ENCODE measurements at places on chromosomes 3 and 15. TPM values are rescaled to one million over a fixed set of nuclear protein-coding genes. Genes with fewer than 3 reads are reported as not detected.

SCN11A gene
- total RNA-seq, result 0.03 TPM

DNA sequence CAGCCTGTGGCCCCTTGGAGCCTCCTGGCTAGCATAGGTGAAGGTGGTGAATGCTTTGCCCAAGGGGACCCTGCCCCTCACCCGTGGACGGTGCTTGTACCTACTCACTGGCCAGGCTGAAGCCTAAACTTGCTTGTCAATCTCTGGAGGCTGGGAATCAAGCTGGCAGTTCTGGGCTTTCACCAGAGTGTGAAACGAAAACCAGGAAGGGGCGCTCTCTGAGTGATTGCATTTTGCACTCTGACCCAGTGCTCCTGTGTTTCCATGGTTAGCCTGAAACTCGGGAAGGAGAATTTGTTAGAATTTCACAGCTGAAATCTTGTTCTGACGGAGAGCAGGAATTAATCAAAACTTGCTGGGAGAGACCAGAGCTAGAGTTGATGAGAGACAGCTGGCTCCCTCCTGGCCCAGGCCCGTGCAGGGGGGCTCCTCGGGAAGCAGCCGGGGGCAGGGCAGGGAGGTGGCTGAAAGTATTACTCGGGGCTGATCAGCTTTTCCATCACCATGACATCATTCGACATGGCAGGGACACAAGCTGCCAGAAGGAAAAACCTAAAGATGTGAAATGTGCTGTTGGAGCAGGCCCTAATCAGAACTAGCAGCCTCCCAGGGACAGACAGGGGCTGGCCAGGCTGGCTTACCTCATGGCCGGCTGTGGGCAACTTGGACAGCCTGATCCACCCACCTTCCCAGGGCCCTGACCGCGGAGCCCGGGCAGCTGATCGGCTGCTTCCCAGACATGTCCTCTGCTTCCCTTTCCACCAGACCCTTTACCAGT lies 323.6 kb upstream of the CTDSPL start:
- DNase-seq, result no peak

DNA sequence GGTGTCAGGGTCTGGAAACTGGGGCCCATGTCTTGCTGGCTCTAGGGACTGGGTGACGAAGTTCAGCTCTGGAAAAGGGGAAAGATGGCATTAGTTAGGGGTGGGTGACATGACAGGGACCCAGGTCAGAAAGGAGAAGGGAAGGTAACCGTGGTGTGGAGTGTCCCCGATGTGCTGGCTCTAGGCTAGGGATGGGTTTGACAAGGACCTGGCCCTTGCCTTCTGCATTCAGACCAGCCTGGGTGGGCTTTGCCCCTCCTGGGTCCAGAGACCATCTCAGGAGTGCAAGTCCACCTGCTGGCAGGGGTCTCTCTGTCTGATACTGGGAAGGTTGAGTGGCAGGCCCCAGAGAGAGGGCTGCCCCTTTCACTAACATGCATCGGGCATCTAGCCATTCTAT lies 28.7 kb upstream of the ATP2B2 start:
- DNase-seq, result peak; percentile 34

GRCh38 chr3:792630-793029 lies 300.2 kb upstream of the CNTN6 start:
- no peak for DNase-seq

DNA sequence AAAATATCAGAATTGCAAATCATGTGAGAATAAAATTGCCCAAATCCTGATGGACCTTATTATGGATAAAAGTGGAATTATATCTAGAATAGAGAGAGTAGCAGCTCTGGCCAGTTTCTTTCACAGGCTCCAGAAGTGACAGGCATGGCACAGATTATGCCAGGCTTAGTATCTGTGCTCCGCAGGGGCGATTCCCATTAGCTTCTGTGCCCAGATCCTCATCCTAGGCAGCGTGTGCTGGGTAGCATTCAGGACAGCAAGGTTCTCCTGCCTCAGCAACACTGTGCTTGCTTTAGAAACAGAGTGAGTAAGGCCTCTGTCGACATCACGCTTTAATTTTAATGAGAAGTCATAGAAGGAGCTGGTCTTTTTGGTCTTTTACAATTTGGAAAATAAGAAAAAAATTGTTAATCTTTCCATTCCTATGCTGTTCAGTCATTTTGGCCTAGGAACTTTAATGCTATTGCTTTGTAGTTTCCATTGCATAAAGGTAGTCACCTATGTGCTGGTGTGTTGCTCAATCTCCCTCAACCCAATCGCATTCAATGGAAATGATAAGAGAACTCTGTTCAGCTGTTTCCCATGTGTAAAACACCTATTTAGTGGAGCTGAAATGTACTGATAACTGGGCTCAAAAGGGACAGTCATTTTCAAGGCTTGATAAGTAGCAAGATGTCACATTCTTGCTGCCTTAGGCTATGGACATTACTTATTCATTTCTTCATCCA lies 770.1 kb downstream of the AGBL1 start:
- DNase-seq, result no peak

AGBL1 gene
- not detected for total RNA-seq

DNA sequence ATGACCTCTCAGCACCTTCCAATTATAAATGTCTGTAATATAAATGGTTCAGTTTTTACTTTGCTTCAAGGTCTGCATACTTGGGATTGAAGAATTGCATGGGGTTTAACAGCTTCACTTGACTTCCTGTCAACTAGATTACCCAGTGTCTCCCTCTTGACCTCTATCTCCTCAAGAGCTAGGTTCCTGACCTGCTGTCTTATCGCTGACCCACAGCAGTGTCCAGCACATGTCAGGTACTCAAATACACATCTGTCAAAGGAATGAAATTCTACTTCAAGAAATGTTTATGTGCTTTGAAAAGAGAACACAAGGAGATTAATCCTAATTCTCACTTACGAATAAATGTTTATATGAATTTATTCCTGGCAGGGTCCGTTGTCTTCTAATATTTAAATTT lies 284.5 kb downstream of the SLC9A9 start:
- DNase-seq, result no peak

IL16 gene
- 144 TPM for total RNA-seq

DNA sequence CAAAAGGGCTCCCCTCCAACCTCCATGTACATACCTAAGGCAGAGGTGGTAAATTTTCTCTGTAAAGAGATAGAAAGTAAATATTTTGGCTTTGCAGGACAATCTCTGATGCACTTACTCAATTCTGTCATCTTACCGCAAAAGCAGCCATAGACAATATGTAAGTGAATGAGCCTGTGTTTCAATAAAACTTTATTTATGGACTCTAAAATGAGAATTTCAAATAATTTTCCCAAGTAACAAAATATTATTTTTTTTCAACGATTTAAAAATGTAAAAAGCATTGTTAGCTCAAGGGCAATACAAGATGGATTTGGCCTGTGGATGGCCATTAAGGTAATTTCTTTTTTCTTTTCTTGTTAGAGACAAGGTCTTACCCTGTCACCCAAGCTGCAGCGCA lies 44.7 kb downstream of the SHQ1 start:
- DNase-seq, result no peak

MINAR1 gene
- 0.47 TPM for total RNA-seq

DNA sequence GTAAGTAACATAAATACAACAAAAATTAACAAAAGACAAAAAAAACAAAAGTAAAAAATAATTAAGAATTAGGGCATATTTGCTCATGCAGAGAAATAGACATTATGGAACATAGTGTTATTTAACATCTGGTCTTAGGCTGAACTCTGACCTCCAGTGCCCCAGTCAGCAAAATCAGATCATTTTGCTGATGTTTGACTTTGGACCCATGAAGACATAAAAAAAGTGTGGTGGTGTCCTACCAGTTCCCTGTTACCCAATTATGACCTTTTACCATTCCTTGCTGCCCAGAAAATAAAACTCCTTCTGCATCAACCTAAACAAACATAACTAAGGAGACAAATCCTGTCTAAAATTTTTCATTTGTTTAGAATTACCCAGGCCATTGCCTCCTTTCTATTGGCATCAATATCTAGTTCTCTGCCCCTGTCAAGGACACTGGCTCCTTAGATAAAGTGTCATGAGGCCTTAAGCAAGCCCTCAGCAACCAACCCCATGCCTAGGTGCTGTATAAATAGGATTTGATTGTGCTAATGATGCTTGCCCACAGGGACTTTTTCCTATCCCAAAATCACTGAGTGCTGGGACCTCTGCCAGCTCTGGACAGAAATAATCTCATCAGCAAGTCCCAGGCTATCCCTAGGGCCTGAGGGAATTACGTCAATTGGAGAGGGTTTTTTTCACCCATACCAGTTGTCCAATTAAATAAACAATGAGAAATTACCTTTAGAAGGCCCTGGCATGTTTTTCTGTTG lies 334.5 kb upstream of the UMPS start:
- no peak for DNase-seq

DNA sequence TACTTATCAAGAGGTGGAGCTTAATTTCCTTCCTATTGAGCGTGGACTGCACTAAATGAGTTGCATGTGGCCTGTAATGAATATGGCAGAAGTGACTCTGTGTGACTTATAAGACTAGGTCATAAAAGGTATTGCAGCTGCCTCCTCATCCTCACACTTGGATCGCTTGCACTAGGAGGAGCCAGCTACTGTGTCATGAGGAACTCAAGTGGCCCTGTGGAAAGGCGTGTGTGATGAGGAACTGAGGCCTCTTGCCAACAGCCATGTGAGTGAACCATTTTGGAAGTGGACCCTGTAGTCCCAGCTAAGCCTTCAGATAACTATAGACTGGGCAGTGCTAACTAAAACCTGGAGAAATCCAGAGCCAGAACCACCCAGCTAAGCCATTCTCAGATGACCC lies 7.1 kb upstream of the SLC30A4 start:
- DNase-seq, result no peak

- no peak for DNase-seq
These were observed 122.6 kb upstream of the CCNL1 start for GRCh38 chr3:157282261-157283191.

DNA sequence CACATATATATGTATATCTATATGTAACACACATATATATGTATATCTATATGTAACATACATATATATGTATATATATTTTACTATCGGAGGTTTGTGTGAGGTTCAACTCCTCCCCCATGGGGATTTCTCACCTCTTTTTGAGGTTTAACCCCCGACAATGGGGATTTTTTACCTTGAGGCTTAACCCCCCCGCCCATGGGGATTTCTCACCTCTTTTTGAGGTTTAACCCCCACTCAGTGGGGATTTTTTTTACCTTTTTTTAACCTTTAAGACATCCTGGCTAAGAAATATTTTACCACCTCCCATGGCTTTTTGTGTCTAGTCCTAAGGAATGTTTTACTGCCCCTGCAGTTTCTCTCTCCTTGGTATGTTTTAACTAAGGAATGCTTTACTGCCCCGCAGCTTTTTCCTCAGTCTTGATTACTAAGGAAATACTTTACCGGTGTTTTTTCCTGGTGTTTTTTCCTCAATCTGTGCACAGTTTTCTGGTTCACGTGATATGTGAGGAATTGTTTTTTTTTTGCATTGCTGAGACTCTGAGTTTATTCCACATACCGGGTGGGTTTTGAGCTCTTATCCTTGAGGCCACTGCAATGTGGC lies 185.2 kb downstream of the KLF13 start:
- DNase-seq, result peak; percentile 65

DNA sequence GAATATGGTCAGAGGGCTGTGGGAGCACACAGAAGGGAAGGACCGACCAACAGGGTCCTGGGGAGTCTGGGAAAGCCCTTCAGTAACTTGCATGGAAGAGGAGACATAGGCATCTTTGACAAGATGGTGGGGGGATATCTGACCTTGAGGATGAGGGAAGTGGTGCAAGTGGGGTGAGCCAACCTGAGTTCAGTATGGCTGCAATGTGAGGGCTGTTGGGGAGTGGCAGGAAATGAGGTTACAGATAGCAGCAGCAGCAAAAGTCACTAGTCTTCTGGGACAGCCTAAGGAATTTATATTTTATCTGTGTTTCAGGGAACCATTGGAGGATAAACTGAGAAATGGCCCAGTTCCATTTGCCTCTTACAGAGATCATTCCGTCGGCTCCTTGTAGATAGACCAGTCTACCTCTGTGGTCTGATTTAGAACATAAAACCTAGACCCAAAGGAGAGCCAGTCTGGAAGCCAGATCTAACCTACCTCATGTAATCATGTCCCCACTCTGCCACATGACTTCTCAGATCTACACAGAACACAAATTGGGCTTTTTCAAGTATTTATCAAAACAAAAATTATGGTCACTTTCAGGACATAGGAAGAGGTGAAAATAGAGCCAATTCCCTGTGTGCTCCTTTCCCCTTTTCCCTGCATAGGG lies 75.6 kb downstream of the ST6GAL1 start:
- DNase-seq, result peak; percentile 76

TRIP4 gene
- total RNA-seq, result 19.5 TPM

STRIT1 gene
- total RNA-seq, result not detected

- DNase-seq, result no peak
These were observed 213.2 kb upstream of the RGMA start for GRCh38 chr15:93302080-93302765.

DNA sequence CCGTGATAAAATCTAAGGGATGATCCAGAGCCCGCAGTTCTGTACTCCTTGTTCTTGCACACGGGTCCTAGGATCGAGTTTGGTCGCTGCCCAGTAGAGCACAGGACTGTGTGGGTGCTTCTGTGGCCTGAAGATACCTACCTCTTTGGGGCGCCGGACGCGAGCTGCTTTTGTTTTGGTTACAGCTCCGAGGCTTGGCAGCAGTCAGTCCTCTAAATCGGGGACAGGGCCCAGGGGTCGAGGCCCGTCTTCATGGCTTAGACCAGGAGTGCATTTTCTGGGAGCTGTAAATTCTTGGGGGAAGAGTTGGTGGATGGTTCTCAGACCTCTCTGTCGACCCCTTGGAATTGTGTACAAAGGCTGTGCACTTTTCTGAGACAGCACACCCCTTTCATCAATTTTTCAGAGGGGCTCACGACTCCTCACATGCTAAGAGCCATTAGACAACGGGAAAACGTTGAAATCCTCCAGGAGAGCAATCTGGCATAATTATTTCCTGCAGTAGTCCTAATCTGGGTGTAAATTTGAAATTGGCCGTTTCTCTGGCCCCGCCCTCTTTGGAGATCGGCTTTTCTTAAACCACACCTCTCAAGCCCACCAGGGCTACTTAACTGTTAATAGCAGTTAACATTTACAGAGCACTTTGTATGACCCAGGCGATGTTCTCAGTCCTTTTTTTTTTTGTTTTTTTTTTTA lies 928 bp downstream of the CEP97 start:
- peak; percentile 66 for DNase-seq

SNX22 gene
- total RNA-seq, result 0.35 TPM

DNA sequence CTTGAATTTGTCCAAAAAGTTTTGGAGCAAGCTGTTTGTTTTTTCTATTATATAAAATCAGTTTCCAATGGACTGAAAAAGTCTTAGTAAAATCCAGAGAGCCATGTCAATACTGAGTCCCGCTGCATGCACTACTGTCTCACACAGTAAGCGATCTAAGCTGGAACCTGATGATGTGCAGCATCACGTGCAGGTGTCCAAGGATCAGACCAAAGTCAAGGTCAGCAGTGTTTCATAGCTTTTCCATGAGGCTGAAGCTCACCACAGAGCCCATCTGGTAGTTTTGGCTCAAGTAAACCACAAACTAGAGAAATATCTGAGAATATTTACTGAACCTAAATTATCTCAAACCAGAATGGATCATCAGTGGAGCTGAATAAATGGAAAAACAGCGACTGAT lies 784.0 kb upstream of the SEMA6D start:
- no peak for DNase-seq

- no peak for DNase-seq
These were observed 2.2 kb downstream of the SLC12A6 start for GRCh38 chr15:34335176-34336032.

GRCh38 chr3:156143136-156143535 lies 22.8 kb downstream of the KCNAB1 start:
- DNase-seq, result no peak
